ENCODE measurements at places on chromosomes 4 and X.

GRCh38 chr4:42381666-42382065 is 15.6 kb upstream of the SHISA3 start:
- no peak for DNase-seq

DNA sequence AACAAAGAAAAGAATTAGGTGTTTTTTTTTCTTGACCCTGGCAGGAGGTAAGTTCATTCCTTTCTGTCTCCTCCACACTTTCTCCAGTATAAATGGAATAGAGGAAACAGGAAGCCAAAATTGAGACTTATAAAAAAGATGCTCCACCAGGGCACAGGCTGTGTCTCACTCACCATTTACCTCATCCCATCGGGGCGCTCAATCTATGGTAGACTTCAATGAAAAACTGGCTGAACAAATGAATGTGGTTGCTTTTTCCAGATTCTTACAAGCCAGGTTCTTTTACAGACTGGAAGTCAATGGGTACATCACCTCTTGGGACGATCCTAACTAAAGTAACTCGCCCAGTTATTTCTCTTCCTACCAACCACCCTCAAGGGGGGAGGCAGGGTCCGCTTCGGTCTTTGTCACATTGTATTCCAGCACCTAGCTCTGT is 685 bp downstream of the COMMD8 start:
- DNase-seq = no peak

- no peak for DNase-seq
Observed at GRCh38 chr4:184313058-184313581, 95.4 kb upstream of the ENPP6 start.

GRCh38 chrX:23525531-23525930 is 141.8 kb upstream of the PRDX4 start:
- DNase-seq = no peak

GRCh38 chrX:82589410-82589809 is 918.7 kb upstream of the POU3F4 start:
- DNase-seq = no peak

DNA sequence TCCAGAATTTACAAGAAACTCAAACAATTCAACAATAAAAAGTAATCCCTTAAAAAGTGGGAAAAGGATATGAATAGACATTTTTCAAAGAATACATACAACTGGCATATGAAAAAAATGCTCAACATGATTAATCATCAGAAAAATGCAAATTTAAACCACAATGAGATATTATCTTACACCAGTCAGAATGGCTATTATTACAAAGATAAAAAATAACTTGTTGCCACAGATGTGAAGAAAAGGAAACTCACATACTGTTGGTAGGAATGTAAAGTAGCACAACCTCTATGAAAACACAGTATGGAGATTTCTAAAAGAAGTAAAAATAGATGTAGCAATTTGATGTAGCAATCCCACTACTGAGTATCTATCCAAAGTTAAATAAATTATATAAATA is 65.1 kb upstream of the DIAPH2 start:
- no peak for DNase-seq

DNA sequence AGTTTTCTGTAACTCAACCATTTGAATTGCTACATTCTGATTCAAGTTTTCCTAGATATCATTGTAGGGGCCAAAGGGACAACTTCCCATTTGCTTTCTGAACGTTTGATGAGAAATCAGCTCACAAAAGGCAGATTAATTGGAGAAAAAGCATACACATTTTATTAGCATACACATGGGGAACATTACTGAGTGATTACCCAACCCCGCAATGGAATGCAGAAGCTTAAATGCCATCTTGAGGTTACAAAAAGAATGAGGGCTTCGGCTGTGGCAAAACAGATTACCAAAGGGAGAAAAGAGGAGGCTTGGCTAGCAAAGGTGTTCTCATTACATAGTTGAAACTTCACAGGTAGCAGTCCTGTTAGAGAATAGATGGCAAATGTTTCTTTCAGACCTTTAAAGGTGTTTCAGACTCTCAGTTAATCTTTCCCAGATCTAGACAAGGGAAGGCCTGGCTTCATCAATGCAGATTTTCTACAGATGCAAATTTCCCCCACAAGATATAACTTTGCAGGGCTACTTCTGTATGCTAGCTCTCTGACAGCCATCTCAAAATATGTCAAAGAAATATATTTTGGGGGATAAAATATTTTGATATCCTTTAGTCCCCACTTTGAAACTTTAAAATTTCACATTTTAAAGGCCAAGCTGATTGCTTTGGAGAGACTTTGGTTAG is 26.5 kb upstream of the HERC6 start:
- no peak for DNase-seq

DNA sequence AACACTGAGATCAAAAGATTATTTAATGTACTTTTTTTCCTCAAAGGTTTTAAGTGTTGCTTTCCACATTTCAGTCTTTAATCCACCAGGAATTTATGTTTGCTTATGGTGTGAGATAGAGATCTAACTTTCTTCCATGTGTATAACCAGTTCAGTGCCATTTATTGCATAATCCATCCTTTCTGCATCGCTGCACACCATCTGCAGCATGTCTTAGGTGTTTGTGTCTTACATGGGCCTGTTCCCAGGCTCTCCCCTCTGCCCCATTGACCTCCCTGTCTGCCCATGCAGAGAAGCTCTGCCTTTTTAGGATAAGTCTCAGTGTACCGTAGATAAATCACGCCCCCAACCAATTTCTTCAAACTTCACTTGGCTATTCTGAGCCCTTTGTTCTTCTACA is 30.3 kb downstream of the NSDHL start:
- DNase-seq = no peak

DNA sequence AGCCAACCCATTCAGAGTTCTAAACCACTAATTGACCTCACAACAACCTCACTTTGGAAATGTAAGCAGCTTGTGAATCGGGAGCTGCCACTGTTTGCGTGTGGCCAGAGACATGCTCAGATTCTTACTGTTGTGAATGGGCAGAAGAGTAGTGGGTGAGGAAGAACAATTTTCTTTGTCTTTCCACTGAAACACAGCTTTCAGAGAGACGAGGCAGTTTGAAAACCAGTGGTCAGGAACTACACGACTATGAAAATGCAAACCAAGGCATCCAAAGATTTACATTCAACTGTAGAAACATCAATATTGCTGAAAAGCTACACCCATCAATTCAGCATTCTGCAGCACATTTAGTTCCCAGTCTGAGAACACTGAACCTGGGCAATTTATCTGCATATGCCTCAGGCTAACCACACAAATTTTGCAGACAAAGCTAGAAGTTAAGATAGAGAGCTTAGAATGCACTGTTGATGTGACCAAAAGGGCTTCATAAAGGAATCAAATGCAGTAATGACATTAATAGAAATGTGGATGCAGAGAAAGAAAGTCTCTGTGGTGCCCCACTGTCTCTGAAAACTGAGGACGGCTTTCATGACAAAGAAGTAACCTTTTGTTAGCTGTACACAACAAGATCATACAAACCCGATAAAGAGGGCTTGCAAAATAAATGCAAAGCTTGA is 134.3 kb downstream of the APBB2 start:
- DNase-seq = no peak

DNA sequence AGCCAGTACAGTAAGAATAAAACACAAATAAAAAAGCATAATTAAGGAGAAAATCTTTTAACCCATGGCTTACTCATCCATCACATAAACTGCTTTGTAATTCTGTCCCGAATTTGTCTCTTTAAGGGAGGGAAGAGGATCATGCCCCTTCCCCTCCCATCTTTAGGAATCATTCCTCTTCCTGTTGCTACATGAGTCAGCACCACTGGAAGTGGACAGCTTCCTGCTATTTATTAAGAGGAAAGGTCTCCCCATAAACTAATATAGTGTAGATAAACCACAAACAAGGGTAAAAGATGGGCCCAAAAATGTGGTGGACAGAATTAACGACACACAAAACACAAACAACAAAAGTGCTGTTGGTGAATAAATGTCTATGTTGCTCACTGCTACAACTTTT is 75.8 kb downstream of the PPP3CA start:
- no peak for DNase-seq

- no peak for DNase-seq
Observed at GRCh38 chr4:77284036-77284435, 127.0 kb downstream of the CCNG2 start.

GRCh38 chr4:80101071-80101791 is 28.2 kb upstream of the ANTXR2 start:
- no peak for DNase-seq

DNA sequence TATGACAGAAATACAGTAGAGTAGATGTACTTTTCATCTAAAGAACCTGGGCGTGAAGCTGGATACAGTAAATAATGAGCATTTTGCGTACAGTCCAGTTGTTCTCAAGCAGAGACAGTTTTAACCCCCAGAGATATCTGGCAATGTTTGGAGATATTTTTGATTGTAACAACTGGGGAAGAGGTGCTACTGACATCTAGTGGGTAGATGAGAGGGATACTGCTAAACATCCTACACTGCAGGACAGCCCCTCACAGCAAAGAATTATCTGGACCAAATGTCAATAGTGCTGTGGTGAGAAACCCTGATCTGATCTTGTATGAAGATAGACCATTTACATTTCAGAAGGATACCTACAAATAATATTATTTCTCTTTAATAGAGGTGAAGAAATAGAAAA is 200.2 kb upstream of the FAM47A start:
- DNase-seq = no peak

DNA sequence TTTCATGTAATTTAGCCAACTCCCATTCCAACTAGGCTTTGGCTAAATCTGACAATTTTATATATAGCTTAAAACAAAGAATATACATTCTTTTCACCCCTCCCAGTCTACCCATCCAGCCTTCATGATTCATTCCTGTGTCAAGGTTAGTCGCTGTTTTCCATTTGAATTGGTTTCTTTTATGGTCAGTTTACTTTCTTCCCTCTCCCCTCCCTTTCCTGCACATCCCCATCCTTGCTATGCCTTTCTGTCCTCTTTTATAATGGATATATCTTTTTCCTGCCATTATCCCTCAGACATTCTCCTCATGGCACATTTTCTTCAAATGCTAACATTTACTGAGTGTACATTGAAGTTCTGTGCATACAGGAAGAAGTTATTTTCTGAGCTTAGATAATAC is 4.7 kb downstream of the ZXDB start:
- DNase-seq = no peak

GRCh38 chrX:115402299-115402698 is 112.8 kb downstream of the LUZP4 start:
- DNase-seq = no peak

DNA sequence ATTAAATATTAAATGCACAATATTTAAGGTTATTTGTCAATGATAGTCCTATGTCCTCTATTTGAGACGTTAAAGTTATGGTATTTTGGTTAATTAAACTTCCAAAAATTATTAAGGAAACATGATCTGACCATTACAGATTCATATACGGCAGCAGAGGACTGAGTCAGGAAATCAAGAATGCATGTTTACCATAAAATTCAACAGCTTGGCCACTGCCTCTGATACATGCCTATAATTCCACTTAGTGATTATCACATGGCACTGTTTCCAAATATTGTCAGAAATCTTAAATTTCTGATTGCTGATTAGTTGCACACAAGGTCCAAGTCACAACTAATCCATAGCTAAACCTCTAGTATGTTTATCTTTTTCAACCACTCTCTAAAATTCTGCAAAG is 232.2 kb upstream of the UGT8 start:
- DNase-seq = no peak

- no peak for DNase-seq
Observed at GRCh38 chr4:8291701-8292477, 22.3 kb downstream of the HTRA3 start.

DNA sequence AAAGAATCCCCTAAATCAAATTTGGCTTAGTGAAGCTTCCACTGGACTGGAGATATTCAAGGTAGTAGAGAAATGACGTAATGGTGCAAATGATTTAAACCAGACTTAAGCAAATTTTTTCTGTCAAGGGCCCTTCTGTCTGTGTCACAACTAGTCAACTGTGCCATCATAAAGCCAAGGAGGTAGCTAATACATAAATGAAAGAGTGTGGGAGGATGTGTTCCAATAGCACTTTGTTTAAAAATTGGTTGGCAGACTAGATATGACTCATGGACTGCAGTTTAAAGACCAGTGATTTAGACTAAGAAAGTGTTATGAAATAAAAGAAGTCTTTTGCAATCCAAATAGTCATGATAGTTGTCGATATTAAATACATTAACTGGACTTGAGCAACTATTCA is 24.3 kb upstream of the TEX13C start:
- no peak for DNase-seq

- no peak for DNase-seq
Observed at GRCh38 chr4:44760142-44760898, 34.0 kb upstream of the GNPDA2 start.

- DNase-seq = no peak
Observed at GRCh38 chr4:15501941-15502340, 32.3 kb downstream of the CC2D2A start.

- no peak for DNase-seq
Observed at GRCh38 chr4:122766353-122766705, 33.8 kb downstream of the BBS12 start.

GRCh38 chr4:171812665-171813525 is at the start of gene GALNTL6:
TSS of gene GALNTL6 (plus strand) at chr4:171813404.
- DNase-seq = no peak

GRCh38 chr4:62490635-62491034 is 1290.5 kb downstream of the ADGRL3 start:
- DNase-seq = no peak

- no peak for DNase-seq
Observed at GRCh38 chr4:127179256-127180087, 453.3 kb upstream of the INTU start.

- no peak for DNase-seq
Observed at GRCh38 chr4:24078347-24078962, 188.6 kb upstream of the PPARGC1A start.

- no peak for DNase-seq
Observed at GRCh38 chr4:185469580-185470154, 1.9 kb downstream of the CCDC110 start.
